ENCODE measurements at places on chromosomes 6 and 20.
A peak's percentile ranks its signal among the peaks of the same experiment; 100 is the strongest.

DNA sequence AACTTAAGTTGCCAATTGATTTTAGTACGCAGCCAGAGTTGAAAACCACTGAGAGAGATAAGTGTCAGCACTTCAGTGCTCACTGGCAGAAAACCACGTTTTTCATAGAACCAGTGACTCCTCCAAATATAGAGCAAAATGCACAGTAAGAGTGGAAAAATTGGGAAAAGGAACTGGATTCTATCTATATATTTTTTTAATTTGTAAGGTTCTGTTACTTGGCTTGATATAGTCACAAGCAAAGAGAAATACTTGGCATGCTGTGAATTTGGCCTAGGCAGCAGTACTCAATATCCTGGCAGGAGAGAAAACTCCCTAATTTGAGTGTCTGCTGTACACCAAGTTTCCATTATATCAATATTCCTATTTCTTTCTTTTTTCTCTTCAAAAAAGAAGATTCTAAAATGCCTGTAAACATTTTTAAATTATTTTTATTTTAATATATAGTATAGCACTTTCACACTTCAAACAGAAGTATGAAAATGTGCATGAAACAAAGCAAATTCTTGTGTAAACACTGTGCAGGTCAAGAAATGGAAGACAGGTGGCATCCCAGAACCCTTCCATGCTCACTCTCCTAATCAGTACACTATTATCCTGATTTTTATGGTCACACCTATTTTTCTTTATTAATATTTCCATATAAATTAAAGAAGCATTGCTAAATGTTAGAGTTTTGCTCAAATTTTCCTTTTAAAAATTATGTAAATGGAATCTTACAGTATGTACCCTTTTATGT is 561.8 kb upstream of the RNF217 start:
- DNase-seq = peak; percentile 21

- DNase-seq = no peak
Observed at GRCh38 chr6:142761756-142762155, 183.2 kb downstream of the HIVEP2 start.

- DNase-seq = no peak
Observed at GRCh38 chr6:70152786-70153185, 150.1 kb downstream of the COL9A1 start.

DNA sequence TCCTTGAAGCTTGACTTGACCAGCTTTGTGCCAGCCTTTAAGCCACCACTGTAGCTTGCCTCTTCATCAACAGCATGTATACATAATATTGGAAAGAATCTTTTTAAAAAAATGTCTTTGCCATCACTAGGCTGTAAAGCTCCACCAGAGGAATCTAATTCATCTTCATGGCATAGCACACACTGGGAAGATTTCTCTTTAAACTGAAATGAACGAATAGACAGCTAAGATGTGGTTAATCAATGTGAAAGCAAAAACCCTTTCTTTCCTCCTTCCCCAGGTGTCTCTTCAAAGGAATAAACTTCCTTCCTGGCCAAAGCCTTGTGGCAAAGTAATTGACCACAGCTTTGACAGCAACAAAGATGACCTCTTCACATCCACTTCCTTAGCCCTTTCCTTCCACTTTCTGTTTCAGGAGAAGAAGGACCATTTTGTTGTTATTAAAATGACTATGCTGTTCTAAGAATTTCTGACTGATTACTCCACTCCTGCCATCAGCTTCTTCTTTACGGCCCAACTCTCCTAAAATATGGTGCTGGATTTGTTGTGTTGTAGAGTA is 428.7 kb upstream of the SOX4 start:
- peak; percentile 52 for DNase-seq

DNA sequence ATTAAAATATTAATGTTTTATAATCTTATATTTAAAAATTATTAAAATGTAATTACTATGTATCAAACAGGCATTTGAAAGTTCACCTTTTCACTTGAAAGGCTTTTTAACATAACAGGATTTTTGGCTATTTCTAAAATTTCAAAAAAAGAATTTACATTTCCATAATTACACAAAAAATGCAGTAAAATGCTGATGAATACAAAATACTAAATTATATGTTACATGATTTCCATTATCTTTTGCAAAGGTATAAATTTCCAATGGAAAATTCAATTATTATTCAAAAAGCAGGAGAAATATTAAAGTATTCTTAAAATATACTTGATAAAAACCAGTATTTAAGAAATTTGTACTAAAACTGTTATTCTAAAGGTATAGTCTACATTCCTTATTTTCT is 66.1 kb downstream of the PHIP start:
- DNase-seq = no peak

- no peak for DNase-seq
Observed at GRCh38 chr6:1960486-1961142, 284.8 kb downstream of the GMDS start.

DNA sequence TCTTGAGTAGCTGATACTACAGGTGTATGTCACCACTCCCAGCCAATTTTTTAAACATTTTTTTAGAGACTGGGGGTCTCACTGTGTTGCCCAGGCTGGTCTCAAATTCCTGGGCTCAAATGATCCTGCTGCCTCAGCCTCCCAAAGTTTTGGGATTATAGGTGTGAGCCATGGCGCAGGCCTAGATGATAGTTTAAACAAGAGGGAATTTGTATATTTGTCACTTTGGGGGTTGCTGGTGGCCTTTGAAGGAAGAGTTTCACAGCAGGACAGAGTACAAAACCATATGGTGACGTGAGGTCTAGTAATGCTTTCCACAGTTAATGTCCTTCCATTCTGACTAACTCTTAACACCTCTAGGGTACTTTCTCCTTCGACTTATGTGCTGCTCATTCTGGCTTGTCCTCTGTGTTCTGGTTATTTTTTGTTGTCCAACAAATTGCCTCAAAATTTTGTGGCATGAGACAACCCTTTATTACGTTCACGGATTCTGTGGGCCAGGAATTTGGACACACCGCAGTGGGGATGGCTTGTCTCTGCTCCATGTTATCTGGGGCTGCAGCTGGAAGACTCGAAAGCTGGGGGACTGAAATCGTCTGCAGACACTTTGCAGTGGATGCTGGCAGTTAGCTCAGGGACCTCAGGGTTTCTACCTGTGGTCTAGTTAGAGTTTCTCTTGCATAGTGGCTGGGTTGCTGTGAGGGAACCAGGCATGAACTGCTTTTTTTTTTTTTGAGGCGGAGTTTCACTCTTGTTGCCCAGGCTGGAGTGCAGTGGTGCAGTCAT is 23.0 kb upstream of the IER3 start:
- DNase-seq = no peak

DNA sequence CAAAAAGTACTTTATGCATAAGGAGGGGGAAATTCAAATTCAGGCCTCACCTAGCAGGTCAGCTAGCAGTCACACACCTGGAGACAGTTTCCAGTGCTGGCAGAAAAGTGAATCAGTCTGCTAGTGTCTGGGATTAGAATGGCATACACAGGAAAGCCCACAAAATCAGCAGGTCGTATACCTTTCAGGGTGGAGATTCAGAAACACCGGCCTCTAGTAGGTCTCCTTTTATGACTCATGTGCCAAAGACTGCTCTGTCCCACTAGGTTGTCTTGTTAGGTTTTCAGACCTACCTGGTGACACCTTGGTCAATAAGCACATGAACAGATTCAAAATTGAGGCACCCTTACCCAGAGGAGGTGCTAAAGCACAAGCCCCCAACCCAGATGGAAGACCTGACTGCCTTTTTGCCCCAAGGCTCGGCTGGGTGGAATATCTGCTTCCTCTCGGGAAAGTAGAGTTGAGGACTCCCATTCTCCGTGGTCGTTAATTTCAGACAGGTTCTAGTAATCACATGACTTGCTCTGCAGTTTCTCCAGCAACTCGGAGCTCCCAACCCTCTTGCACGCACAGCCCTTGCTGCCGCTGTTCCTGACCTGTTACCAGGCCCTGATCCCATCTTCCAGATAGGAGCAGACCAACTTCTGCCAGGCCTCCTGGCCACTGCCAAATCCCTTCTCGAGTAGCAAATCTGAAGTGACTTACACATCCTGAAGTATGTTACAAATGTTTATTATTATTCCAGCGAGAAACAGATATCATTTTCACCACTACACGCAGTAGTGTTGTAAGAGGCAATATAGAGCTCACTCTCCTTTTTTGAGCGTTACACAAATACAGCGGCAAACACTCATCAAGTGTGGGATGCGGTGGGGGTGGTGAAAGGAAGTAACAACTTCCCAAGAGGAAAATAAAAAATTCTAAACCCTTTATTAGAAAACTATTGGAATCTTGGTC is 46.6 kb downstream of the AGPAT4 start:
- DNase-seq = no peak

- peak; percentile 82 for DNase-seq
Observed at GRCh38 chr6:5379647-5380242, 118.4 kb downstream of the FARS2 start.

DNA sequence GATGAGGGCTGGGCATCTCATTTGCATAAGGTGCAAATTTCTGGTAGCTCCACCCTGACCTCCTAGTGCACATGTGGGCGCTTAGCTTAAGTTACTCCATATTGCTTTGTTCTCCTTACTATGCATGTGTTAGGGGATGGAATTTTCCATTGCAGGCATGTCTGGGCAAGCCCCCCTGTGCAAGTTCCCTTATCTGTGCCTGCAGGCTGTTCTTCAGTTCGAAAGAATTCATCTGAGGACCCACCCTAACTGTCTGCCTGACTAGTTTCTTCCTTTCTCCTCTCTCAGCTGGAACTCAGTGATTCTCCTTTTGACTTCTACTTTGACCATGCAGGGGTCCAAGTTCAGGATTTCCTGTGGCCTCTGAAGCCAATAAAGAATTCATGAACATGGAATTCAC is 30.2 kb downstream of the CCDC170 start:
- no peak for DNase-seq

GRCh38 chr6:73560182-73560732 is 39.4 kb upstream of the EEF1A1 start:
- no peak for DNase-seq

DNA sequence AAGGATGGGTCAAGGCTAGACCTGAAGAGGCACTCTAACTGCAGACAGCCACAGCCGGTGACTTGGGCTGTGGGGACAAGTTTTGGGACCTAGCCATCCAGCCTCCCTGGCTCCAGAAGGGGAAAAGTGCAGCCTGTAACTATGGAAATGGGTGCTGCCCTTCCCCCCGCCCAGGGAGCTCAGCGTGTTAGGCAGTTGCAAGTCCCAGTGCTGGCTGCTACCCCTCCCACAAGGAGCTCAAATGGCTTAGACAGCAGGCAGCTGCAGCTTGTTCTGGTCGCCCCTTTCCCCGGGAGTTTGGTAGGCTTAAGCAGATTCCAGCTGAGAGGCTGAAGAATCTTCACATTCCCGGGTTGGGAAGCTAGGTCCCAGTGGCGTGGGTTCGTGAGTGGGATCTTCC is 162.6 kb downstream of the FAM83B start:
- DNase-seq = no peak

DNA sequence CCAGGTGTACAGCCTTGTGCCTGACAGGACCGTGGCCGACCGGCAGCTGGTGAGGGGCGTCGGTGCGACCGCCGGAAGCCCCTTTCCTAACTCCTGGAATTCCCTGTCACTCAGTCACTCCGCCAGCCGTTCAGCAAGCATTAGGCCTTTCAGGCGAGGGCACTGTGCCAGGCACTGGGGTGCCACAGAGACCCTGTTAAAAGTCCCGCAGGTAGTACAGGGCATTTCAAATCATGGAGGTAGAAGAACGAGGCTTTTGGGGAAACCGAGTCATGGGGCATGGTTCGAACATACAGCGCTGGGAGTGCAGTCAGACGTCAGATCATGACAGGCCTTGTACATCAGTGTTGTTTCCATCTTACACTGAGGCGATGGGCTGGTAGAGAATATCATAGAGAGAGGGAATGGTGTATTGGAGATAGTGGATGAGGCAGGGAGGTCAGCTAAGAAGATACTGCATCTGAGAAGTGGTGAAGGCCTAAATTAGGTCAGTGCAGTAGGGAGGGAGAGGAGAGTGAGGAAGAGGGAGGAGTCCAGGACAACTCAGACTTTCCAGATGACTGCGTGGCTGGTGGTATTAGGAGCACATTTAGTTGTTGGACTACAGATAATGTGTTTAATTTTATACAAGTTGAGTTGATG is 892 bp upstream of the DXO start:
- no peak for DNase-seq

DNA sequence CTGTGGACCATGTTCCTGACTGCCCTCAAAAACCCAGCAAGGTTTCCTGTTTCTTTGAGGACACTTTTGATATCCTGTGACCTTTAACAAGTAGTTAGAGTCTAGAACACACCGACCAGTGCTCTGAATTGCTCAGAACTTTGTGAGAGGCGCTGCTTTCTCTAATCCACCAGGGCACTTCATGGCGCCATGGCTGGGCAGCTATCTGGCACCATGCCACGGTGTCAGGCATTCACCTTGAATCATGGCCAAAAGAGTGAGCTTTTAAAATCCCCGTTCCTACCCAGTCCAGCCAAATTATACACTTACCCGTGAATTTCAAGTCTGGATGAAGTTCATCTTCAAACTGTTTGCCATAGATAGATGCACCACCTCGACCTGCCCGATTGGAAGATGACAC is 17.0 kb upstream of the CPNE5 start:
- no peak for DNase-seq

DNA sequence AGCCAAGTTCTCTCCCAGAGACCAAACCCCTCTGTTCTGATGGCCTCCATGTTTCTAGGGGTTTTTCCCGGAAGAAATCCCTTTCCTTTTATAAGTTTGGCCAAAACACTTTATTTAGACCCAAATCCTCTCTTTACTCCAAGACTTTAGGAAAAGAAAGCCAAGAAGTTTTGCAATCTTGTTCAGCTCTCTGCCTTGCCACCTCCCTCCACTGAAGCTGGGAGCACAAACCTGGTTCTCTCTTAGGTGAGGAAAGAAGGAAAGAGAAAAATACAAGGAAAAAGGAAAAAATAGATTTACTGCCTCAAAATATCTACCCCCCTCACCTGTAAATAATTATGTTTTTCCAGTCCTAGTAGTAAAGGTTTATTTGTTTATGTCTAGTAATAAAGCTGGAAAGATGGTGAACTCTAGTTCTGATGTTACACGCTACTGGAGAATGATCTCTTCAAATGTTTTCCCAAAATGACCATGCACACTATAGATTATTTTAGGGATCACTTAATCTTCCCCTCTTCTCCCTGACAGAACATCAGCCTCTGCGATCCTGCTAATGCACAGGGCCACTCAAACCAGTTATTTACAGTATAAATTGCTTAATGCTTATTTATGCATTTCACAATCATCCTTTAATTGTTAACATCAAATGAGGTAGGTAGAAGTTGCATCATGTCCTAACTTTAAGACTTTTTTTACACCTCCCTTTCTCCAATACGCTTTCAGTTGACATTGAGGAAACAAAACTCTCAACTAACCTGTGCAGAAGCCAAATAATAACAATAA is 10.9 kb upstream of the ARG1 start:
- DNase-seq = no peak

- DNase-seq = no peak
Observed at GRCh38 chr6:89758830-89759229, 60.8 kb downstream of the MDN1 start.

- DNase-seq = no peak
Observed at GRCh38 chr6:160041608-160042007, 72.7 kb downstream of the IGF2R start.

- DNase-seq = no peak
Observed at GRCh38 chr6:163637524-163637923, 223.0 kb downstream of the QKI start.

DNA sequence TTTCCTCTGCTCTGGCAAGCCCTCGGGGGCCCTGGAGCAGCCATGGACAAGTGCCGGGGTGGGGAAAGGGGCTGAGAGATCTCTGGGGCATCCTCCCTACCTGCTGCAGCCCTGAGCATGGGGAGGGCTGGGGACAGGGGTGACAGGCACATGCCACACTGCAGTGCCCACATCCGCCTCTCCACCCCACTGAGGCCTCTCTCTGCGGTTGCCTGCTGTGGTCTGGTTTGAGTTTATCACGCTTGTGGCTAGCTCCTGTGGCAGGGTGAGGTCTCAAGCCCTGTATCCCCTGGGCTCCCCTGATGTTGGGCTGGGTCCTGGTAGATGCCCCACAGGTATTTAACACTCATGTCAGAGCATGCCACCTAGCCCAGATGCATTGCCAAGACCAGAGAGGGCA is 52.9 kb upstream of the MLN start:
- no peak for DNase-seq
